ENCODE measurements at places on chromosomes 2 and 18.

GRCh38 chr2:82027921-82028615, 1723.5 kb upstream of the LRRTM1 start:
- DNase-seq, result peak; percentile 95

DNA sequence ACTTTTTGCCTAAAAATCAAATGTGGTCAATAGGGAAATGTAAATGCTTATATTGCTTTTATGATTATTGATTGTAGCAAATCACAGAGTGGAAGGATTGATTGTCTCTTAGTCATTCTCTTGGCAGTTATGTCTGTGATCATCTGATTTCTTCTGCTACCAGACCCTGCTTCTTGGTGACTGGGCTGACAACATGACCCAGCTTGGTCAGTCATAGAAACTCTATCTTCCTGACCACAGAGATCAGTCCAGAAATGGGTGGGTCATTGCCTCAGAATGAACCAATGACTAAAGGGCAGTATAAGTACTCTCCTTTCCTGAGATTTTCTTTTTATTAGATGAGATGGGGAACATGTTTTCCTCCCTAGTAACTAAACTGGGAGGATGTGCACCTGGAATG, 87.6 kb downstream of the MAIP1 start:
- no peak for DNase-seq

DNA sequence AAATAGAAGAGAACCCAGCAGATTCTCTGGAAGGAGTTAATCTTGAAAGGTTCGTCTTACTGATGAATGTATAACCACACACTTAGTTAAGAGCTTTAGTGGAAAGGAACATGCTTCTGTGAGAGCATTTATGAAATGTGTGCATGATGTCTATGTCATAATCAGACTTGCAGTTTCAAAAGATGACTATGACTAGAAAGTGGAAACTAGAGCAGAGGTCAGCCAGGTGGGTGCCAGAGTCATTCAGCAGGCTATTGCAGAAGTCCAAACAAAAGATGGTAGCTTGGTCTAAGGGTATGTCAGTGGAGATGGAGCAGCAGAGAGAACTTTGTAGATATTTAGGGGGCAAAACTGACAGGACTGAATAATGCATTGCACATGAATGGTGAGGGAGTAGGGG, 825.8 kb downstream of the DCC start:
- no peak for DNase-seq

DNA sequence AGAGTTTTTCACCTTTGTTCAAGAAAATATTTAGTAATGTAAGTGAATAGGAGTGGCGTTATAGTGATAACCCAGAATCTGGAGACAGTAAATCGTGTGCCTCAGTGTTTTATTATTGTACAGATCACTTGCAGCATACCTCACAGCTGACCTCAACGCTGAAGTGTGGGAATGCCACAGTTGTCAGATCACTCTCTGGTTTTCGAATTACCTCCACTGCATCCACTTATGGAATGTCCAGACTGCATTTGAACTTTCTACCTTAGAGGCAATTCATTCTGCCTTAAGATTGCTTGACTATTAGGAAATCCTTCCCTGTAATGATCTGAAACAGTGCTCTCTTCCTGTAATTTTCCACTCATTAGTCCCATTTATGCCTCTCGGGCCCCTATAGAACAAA, 164.5 kb upstream of the ALPP start:
- DNase-seq, result no peak

GRCh38 chr2:205524656-205525055, 157.6 kb upstream of the NRP2 start:
- no peak for DNase-seq

- DNase-seq, result peak; percentile 16
These were observed 132.2 kb upstream of the ITGB6 start for GRCh38 chr2:160332318-160332717.

DNA sequence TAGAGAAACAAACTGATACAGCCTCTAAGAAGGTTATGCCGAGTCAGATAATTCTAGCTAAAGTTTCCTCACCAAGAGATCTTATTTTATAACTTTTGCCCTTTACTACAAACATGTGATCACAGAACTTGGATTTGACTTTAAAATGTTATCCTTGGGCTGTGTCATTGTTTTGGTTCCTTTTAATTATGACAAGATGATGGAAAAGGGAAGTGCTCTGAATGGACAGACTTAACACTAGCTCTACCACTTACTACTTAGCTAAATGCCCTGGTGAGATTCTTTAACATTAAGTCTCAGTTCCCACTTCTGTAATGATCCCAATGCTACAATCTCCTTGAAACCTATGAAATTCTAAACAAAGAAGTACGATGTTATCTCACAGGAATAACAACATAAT, 69.9 kb downstream of the RTTN start:
- no peak for DNase-seq
